ENCODE measurements at places on chromosomes 5 and 9.

DNA sequence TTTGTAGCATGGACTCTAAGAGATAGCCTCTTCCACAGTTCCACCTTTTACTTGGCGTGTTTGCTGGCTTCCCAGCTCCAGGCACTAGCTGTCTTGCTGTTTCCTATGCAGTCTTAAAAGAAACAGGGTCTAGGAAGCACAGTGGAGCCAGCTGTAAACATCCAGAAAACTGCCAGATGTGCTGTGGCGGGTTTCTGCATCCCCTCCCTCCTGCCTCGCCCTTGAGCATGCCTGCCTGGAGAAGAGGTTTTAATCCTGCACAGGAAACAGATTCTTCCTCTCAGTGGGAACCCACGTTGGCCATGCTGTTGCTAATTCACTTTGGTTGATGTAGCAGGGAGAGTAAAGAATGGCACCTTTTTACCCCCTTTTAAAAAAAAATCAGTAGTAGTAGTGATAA lies 121.3 kb downstream of the RPS23 start:
- DNase-seq, result no peak

DNA sequence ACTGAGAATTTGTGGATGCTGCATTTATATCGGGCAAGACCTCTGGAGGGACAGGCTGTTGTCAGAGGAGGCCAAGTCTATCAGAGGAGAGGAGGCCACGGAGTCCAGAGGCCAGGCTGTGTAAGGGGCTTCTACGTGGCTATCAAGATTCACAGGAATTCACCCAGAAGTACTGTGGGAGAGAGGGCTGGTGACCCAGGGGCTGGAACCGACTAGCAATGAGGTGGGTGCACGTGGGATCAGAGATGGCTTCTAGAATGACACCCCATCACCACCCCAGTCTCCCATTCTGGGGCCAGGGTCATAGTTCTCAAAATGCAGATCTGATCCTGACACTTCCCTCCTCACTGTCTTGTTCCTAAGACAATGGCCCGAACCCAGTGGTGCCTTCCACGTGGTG lies 61.2 kb upstream of the PHYKPL start:
- DNase-seq, result no peak

- no peak for DNase-seq
These were observed 29.8 kb upstream of the GGTA1 start for GRCh38 chr9:121529237-121529987.

DNA sequence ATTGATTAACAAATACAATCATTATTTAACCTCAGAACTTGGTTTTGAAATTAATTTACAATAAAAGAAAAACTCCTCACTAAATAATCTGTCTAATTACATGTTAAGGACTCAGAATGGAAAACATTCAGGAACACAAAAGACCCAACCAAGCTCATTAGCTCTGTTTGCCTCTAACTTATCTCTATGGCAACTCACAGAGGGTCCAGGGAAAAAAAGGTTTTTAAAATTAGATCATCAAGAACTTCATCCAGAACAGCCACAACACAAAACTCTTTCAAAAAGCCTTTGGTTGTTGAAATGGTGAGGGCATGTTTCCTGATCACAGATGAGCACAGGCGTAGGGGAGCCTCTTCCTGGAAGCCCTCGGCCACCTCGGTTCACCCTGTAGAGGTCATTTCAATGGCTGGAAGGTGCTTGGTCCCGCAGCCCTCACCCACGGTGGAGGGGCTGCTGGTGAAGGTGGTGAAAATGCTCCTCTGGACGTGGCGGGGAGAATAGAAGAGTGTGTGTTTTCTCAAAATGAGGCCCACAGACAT lies 17.2 kb upstream of the TCF7 start:
- DNase-seq, result no peak

- no peak for DNase-seq
These were observed 28.5 kb downstream of the NFIL3 start for GRCh38 chr9:91395106-91395552.

- DNase-seq, result no peak
These were observed 130.3 kb downstream of the FOXD1 start for GRCh38 chr5:73318308-73318719.

- no peak for DNase-seq
These were observed 1.5 kb upstream of the DPP7 start for GRCh38 chr9:137116027-137116507.

DNA sequence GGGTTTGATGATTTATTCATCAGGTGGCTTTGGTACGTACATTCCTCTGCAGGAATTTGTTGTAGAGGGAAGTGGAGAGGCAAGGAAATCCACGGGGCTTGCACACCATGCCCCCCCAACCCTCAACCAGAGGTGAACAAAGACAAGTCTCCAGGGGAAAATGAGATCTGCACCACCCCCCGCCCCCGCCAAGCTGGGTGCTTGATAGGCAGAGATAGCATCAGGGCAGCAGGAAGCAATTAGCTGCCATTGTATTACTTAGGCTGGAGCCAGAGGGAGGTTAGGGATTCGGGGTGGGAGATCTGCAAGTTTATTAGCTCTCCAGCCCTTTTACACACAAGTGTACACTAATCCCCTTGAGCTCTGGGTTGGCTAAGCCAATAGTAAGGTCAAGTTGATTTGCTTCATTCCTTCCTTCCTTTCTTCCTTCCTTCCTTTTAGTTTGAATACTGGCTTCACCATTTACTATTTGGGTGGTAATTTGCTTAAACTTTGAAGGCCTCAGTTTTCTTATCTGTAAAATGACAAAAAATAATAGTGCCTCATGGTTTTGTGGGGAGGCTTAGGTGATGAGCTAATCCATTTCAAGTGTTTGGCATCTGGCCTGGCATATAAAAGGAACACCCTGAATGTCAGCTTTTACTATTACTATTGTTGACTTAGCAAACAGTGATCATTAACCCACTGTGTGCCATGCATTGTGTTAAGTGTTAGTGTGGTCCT lies 34.1 kb downstream of the SPRY4 start:
- no peak for DNase-seq

GRCh38 chr9:83108208-83108607 lies 45.3 kb upstream of the RASEF start:
- DNase-seq, result no peak

DNA sequence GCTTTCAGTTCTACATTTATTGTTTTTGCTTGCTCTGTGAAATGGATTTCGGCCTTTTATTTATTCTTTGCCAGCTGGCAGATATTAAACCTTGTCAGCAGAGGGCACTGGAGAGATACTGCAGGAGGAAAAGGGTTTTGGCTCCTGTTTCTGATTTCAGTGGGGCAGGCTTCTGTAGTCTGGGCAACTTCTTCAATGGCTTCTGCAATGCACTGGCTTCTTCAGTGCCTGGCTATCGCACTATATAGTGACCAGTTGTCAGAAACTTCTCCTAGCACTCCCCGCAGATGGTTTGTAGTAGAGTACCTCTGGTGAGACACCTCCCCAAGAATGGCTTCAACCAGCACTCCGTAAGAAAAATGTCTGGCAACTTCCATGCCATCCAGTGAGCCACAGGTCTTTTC lies 3.2 kb upstream of the NFX1 start:
- peak; percentile 7 for DNase-seq

DNA sequence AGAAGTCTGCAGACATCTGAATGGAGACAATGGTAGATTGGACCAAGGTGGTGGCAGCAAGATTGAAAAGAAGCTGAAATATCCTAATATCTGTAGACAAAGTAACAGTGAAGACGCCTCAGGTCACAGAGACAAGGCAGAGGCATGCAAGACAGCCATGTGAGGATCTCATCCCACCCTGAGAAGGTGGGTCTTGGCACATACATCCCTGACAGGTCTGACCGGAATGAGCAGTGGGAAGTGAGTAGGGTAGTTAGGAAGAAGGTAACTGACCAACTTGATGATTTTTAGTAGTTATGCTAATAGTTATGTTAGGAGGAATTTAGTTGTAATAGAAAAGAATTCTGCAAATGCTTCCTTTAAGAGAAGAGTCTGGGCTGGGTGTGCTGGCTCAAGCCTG lies 229.6 kb downstream of the NDUFS4 start:
- DNase-seq, result no peak

Measured in activated naive CD4-positive, alpha-beta T cell (primary cell).